ENCODE measurements at places on chromosomes 1 and 21.

- no peak for DNase-seq
Measured at GRCh38 chr1:72885017-72885416, 602.7 kb upstream of the NEGR1 start.

DNA sequence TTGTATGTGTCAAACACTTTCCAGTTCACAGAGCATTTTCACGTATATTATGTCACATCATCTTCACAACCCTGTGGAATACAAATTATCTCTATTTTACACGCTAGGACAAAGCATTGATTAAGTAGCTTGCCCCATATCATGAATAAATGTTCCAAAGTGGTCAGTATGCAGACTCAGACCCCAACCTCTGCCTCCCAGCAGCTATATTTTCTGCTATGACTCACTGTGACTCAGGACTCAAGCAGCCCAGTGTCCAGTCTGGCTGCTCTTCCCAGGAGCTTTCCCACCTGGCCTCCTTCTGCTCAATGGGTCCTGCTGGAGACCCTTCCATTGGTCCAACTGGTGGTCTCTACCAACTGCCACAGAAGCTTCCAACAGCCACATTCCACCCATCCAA lies 56.0 kb upstream of the RAP1A start:
- DNase-seq, result no peak

GRCh38 chr1:62304975-62305374 lies 14.3 kb downstream of the KANK4 start:
- no peak for DNase-seq

DNA sequence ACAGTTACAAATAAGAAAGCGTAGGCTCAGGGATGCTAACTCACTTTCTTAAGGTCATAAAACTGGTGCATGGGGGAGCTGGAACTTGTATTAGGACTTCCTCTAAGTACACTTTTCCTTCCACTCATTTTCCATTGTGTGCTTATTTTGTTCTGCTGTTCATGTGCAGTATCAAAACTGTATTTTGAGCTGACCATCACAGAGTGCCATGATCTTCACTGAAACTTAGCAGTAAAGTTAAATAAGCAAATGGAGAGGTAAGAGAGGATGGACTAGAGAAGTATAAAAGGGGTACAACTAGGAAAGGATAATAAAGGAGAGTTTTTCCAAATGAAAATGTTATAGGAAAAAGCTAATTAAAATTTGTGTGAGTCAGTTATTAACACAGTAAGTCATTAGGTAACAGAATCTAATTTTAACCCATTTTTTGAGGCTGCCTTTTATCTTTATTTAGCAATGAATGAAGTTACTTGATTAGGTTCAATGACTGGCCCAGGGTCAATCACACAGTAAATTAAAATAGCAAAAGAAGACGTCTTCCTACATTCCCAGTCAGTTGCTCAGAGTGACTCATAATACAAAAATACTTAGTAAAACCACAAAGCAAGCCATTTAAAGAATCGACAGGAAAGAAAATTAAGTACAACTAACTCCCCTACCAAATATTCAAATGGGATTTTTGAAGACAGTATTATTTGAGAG lies 165.8 kb upstream of the C1orf105 start:
- no peak for DNase-seq

GRCh38 chr1:36156329-36157114 lies 562 bp downstream of the MAP7D1 start:
- DNase-seq, result no peak

DNA sequence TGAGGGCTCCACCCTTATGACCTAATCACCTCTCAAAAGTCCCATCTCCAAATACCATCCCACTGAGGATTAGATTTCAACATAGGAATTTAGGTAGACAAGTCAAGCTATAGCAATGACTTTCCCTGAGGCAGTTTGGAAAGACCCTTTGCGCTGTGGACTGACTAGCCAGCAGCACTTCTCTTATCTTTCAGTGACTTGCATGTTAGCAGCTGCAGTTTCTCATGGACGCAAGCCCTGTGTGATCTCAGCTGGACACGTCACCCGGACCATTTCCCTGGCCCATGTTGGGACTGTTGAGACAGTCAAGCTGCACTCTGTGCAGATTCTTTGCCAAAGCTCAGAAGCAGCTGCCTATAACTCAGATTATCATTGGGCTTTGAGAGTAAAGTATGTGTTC lies 408.1 kb upstream of the USP24 start:
- DNase-seq, result no peak

GRCh38 chr1:55143684-55144083 lies 71.5 kb downstream of the USP24 start:
- no peak for DNase-seq

GRCh38 chr1:14470802-14471201 lies 127.7 kb upstream of the KAZN start:
- no peak for DNase-seq

DNA sequence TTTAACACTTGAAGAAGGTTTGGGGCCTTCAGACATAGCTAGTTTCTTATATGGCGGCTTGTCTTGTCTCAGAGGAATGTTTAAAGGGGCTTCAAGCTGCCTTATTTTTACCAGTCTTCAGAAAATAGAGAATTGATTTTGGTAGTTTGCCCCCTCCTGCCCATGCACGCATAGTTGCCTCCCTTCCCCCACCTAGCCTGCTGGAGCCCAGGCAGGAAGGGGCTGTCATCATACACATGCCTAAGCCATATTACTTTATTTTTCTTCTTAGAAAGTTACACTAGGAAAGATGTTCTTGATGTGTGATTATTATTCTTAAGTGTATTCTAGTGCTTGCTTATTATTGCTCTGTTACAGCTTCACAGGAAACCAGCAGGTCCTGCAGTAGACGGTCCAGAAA lies 18.3 kb downstream of the PBX1 start:
- DNase-seq, result no peak

DNA sequence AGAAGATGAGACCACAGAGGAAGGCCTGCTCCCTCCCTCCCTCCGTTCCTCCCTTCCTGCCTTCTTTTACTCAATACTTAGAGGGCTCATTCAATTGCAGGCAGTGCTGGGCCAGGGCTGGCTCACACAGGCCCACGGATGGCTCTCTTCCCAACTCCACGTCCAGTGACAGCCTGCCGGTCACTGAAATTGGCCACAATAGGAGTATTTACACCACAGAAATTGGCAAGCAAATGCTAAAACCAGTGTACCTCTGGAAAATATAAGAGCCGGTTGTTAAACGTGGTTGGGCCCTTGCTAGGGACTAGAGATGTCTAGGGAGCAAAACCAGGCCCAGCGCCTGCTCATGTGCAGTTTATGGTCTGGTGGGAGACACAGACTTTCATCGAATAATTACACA lies 72.4 kb upstream of the TMEM51 start:
- no peak for DNase-seq

DNA sequence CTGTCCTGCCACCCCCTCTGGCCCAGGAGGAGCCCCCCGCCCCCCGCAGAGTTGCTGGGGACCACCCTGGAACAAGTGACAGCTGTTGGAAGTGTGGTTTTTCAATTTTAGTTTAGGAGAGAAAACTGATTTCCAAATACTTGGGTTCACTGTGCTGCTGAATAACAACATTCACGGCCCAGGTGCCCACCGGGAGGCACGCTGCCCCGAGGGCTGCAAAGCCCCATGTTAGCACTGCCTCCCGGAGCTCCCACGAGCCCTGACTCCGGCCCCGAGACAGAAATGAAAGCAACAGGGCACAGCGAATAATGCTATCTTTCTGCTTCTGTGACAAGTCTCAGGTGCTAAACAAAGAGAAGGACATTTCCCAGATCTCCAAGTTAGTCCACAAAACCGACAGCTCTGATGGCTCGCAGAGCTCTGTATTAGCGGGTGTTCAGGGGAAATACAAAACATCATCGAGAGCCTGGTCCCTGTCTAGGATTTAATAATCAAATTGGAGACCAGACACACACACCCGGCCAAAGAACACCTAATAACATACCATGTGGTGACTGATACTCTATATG lies 451.5 kb downstream of the KIF26B start:
- DNase-seq, result no peak

GRCh38 chr1:161506336-161507223 lies 1.3 kb downstream of the FCGR2A start:
- DNase-seq, result no peak

DNA sequence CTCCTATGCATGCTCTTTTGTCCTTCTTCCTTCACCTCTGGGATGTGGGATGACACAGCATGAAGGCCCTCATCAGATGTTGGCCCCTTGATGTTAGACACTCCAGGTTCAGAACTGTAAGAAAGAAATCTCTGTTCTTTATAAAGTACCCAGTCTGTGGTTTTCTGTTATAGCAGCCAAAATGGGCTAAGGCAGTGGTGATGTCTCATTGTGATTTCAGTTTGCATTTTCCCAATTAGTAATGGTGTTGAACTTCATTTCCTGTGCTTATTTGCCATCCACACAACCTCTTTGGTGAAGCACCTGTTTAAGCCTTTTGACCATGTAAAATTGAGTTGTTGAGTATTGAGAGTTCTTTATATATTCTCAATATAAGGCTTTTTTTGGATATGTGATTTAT lies 129.3 kb upstream of the C1orf174 start:
- DNase-seq, result no peak

DNA sequence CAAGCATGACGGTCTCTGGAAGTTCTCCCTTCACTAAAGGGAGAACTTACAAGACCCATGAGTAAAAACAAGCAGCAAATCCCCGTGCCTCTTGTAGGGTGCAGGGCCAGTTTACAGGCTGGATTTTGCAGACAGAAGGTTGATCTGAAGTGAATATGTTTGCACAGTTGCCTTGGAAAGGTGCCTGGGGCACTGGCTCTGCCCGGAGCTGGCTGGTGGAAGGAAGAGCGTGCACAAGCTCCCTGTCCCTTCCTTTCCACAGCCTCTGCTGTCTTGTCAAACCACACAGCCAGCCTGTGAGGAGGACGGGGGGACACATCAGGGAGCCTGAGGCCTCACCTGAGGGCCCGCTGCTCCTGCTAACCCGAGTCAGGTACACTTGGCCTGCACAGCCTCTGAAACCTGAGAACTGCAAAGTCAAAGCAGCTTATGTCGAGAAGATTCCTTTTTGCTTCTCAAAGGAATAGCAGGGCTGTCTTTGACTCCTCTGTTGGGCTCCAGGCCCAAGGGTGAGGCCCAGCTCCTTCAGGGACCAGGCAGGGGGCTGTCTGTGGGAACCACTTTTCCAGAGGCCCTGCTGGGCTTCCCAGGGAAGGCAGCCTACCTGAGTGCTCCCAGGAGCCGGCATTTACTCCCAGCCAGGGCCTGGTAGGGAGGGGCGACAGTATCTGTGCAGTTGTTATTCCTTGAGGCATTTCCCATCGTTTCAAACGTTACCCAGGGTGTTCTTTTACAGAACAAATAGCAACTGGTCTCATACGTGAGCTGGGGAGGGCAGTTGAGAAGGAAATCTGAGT lies 251.5 kb downstream of the SIPA1L2 start:
- peak; percentile 44 for DNase-seq

DNA sequence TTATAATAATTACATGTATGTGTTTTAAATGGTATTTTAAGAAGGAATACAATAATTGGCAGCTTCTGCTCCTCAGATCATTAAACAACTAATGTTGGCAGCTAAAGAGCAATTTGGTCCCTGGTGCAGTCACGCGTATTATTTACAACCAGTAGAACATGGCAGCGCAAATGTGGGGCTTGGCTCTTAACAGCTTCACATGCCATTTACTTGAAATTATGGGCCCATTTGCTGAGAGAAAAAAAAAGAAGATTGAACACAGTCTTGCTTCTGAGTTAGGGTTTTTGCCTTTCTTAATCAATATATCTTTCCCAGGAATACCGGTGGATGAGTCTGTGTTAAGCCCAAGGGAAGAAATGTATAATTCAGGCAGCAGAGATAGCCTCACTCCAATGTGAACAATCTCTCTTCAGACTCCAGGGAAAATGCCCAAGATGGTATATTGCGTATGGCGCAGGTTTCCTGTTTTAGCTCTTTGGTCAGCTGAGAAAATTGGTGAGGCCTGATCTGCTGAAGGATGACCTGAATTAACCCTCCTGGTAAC lies 174.5 kb downstream of the DISC1 start:
- peak; percentile 82 for DNase-seq

DNA sequence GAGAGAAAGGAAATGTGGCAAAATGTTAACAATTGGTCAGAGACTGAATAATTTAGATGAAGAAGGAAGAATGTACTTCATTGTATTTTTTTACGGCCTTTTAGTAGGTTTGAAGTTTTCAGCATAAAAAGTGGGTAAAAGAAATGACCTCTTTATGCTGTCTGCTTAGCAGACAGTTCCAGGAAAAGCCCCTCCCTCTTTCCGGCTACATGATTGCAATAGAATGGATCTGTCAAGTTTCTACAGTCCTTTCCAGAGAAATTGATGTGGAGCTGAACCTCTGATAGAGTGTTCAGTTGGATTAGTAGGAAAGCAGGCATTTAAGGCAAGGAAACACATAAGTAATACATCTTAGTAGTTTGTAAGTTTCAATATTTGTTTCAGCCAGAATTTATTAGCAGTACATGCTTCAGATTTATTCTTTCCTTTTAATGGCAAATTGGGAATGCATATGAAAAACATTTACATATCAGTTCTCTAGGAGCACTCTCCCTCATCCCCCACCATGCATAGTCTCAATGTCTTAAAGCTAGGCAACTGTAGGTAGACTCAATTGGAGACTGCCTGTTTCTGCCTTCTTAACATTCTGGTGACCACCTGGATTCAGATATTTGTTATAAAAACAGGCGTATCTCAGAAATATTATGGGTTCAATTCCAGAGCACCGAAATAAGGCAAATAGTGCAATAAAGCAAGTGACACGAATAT lies 36.4 kb downstream of the HS2ST1 start:
- DNase-seq, result no peak

DNA sequence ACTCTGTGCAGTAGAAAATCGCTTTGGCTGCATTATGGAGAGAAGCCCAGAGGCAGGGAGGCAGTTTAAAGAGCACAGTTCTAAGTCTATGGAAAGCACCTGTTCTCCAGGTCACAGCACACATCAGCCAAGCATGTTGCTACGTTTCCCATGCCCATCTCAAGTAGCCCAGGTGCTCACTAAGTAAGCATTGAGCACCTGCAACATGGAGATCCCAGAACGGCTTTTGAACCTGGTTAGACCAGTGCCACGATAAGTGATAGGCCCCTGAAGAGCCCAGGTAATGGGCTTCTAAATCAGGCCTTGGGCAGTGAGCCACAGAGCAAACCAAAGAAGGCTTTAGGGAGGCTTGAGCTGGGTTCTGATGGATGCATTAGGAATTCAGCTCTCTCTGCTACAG lies 186.2 kb downstream of the C1orf94 start:
- no peak for DNase-seq

DNA sequence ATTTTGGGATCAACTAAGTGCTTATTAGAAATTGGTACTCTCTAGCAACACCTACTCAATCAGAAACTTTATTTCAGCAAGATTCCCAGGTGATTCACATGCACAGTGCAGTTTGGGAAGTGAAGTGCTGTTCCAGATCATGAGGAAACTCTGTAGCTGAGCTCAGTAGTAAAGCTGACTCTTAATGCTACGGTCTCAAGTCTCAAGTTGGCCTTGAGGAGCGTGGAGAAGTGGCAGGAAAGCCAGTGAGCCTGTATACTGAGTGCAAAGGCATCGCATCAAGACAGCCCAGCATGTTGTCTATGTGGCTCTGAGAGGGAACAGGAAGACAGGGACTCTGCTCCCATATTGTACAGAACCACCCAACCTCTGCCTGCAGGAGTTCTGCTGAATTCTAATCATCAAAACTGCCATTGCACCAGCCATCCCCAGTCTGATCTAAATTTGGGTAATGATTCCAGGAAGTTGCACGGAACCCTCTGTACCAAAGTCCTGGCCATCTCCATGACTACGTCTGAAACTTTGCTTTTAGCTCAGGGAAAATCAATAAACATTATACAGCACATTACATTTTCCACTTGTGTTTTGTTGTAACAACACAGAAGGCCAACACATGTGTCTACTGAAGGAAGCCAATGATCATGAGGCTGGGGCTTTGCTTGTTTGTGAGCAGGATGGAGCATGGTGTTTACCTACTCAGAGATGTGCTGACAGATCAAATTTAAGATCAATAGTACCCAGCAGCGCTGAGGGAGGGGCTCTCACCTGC lies 105.1 kb upstream of the TLR5 start:
- DNase-seq, result no peak

- DNase-seq, result no peak
Measured at GRCh38 chr1:92404661-92405060, 82.1 kb downstream of the GFI1 start.

Measured in NCI-H446 treated with DMSO at 0.1 percent for 48 hours (cell line).